Muscle of arm (tissue), 14 donors: ENCODE measurements at places on chromosomes 2 and 18. TPM values are rescaled to one million over a fixed set of nuclear protein-coding genes. Genes with fewer than 3 reads are reported as not detected.

DNA sequence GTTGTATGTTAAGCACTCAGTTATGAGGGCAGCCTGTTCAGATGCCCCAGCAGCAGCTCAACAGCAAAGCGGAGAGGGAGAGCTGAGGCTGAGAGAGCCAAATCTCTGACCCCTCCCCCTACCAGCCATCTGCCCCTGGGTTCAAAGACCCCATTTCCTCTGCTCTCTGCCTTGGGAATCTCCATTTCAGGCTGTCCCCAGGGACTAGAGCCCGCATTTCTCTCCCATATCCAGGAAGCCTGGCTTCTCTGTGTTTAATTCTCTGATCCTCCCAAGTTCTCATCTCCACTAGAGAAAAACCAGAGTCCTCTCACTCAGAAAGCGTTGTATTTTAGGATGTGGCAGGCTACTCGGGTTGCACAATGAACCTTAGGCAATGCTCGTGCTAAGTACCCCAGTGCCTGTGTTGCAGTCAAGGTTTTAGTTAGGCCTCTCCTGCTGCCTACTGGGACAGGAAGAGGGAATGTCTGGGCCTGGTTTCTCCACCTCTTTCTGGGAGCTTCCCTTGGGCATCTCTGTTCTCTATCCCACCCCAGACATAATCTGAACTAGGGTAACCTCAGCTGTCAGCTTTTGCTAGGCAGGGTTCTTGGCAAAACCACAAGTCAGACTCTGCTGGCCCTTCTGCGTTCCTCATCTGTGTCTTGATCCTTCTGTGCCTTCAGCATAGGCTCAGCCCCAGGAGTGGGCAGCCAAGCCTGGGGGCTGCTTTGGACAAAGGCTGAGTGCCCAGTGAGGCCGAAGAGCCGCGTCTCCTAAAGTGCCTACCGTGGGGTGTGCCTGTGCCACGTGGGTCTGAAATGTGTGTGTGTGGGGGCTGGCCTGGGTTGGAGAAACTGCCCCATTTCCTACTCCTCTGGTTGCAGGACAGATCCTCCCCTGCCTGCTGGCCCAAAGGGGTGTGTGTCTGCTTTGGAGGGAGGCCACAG is 96.8 kb downstream of the STPG4 start:
- no peak for DNase-seq

GRCh38 chr2:241339839-241340630 is 16.1 kb upstream of the FARP2 start:
- no peak for DNase-seq

GRCh38 chr18:8685141-8685913 is 20.0 kb upstream of the MTCL1 start:
- DNase-seq = no peak

GRCh38 chr2:72803626-72804320 is 22.1 kb downstream of the EXOC6B start:
- no peak for DNase-seq

DNA sequence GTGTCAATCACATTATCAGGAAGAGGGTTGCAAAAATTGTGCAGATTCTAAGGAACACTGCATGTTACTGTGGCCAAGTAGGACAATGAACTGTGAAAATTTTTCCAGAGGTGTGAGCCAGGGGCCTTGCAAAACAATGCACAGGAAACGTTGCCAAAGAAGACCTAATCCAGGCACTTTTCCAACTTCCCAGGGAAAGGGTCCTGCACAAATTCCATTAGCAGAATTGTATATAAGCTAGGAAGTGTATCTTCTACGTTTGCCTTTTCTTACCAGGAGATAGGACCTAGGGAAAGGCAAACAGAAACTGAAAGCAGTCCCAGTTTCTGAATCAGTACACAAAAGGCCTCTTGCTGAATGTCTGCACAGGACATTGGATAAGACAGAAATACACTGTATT is 1888.3 kb upstream of the CELF4 start:
- DNase-seq = peak; percentile 94

GRCh38 chr18:28725876-28726275 is 548.9 kb upstream of the CDH2 start:
- no peak for DNase-seq

DNA sequence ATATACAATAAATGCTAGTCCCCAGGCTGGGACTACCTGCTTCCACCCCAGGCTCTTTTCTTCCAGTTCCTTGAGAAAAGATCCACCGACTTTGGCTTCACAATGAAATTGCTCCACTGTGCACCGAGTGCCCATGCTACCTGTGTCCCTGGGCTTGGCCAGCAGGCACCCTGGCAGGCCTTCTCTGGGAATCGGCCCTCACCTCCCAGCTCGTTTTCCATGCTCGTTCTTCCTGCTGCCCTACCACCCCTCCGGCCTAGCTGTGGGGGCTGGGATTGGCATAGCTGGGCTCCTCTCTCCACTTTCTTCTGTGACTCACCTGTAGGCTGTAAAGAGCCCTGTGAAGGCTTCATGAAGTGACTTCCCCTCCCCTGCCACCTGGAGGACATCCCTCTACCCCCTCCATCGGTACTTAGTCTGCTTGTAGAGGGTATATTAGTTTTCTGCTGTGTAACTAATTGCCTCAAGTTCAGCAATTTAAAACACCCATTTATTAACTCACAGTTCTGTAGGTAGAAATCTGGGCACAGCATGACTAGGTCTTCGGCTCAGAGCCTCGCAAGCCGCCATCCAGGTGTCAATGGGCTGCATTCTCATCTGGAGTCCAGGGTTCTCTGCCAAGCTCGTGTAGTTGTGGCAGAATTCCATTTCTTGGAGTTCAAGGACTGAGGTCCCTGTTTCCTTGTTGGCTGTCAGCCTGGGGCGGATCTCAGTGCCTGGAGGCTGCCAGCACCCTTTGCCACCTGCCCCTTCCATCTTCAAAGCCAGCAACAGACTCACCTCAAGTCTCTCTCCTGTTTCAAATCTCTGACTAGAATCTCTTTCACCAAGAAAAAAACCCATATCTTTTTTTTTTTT is 57.6 kb downstream of the DPYSL5 start:
- no peak for DNase-seq

GRCh38 chr2:67544286-67544685 is 147.2 kb downstream of the ETAA1 start:
- DNase-seq = no peak

DNA sequence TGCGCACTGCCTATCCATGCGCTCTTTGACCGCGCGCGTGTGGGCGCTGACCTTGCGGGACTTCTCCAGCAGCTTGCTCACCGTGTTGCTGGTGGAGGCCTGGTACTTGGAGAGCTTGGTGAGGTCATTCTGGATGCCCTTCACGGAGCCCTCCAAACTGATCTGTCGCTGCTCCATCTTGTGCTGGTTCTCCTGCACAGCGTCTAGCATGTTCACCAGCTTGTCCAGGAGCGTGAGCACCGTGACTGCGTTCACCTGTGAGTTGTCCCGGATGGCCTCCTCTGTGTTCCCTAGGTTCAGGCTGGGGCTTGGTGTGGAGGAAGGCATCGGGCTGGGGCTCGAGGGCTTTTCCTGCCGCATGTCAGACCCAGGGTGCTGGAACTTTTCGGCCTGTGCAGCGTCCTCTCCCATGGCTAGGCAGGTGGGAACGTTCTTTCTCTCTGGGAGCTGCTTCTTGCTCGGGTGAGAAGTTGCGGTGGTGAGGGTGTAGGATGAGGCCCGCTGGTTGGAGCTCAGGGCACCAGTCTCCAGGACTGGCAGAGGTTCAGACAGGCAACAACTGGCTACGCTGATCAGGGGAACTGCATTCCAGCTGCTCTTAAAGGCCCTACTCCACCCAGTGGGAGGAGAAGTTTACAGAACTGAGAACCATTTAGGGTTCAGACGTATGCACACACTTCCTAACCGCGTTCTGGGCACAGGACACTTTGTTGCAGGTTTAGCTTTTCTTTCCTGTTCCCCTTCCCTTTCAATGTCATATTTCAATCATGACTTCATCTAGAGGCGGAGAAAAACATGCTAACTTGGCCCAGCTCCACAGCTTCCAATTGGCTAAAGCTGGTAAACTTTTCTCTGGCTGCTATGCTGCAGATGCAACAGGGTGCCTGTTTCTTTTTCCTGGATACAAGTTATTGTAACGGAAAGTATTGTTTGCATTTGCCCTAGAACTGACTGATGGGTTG is at the start of gene CAVIN2:
Gene CAVIN2, minus strand, starts transcription at position 574 of the 962 bp plus-strand sequence. Its CDS starts 163 bp downstream, at position 411.
- peak; percentile 76 for DNase-seq

DNA sequence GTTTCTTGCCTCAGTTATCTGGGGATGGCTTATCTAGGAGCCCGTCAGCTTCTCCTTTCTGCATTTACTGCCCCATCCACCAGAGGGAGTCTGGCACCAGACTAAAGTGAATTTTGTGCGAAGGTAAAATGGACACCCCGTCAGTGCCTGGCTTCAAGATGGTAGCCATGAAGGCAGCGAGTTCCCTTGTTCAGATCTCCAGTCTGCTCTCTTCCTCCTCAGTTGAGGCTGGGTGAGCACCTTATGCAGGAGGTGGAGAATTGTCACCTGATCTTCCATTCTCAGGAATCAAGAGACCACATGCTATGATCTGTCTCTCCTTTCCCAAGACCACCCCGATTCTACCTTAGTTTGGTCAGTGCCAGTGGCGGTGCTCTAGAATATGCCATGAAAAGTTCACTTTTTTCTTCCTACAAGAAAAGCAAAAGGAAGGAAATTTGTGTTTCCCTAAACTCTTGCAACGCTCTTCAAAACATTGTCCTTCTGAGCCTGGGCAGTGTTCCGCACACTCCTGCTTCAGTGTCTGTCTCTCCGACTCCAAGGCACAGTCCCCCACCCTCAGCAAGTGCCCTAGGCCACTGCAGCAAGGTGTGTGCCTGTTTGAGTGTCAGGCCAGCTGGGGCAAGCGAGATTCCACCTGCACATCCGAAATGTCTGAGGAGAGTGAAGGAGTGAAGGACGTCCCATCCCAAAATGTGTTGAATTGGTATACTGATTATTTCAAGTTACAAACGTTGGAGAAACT is 168.6 kb downstream of the SS18 start:
- DNase-seq = no peak

- no peak for DNase-seq
These were observed 354.0 kb downstream of the LRRTM1 start for GRCh38 chr2:79950526-79950925.

DNA sequence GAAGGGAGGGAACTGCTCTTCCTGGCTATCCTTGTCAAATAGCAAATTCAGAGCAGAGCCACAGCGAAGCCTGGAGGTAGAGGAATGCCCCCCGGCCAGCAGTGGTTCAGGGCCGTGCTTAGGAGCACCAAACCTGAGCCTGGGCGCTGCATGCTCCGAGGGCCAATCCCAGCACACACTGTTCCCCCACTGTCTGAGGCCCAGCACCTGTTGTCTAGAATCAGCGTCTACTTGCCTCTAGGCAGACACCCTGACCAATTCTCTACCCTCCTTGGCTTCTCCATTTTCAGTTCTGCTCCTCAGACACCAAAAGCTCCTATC is 177.6 kb upstream of the PKDCC start:
- no peak for DNase-seq

DNA sequence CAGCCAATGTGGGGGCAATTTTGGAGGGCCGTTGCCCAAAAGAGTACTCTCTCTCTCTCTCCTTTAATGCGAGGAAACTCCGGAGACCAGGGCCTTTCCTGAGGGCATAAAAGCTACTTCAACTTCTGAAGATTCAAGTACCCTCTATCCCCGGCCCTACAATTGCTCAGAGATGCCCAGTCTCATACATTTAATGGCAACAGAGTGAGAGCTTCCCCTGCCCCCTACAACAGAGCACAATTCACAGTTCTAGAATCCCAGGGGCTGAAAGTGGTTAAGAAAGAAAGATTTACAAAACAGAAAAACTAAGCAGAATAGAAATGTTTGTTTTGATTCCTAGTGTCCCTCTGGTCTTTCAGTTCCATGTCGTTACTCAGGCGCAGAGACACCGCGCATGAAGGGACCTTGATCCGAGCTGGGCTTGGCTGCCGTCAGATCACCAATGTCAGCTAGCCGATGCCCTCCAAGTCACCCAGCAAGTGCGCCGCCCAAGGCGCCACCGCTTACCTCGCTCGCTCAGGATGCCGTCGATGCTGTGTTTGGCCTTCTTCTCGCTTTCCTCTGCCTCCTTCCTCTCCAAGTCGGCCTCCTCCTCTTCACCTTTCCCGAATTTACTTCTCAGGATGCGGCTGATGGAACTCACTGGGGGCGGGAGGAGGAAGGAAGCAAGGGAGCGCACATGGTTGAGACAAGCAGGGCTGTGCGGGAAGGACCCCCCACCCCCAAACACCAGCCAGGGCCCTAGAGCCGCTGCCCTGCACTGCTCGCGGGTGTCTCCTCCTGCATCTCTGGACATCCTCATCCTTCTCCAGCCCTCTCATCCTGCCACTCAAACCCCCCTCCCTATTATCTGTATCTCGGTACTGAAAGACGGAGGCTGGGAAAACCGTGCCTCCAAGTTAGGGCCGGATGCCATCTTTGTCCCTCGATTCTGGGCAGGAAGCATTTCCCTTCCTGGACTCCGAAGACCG is 4.9 kb downstream of the PAX3 start:
- no peak for DNase-seq

DNA sequence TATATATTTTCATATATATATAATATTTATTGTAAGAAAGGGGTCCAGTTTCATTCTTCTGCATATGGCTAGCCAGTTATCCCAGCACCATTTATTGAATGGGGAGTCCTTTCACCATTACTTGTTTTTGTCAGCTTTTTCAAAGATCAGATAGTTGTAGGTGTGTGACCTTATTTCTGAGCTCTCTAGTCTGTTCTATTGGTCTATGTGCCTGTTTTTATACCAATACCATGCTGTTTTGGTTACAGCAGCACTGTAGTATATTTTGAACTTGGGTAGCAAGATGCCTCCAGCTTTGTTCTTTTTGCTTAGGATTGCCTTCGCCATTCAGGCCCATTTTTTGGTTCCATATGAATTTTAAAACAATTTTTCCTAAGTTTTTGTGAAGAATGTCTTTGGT is 320.1 kb downstream of the CDH2 start:
- no peak for DNase-seq

DNA sequence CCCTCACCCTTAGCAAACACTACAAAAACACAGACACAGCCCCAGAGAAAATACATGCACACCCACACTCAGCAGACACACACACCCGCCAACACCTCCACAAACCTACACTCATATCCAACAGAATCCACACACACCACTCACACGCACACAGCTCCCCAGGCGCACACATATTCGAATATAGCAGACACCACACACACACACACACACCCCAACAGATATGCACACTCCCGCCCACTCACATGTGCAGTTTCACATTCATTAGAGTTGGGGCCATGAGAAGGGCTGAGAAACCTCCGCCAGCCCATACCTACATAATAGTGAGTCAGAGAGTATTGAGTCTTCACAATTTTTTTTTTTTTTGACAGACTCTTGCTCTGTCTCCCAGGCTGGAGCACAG is 29.4 kb upstream of the NOTO start:
- DNase-seq = no peak

DNA sequence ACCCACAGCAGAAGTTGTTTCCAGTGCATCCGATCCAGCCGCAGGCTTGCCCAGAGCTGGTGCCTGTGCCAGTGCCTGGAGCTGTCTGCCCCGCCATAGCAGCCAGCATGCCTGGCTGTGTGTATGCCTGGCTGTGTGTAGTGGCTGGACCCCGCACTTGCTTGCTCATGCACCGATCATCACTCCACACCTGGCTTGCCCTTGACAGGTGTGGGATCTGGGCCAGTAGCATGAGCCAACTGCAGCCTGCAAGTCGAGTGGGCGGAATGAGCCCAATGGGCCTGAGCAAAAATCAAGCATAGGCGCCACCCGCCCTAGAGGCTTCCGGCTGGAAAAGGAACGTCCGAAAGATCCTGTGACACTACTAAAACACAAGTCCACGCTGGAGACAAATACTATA is 74.5 kb downstream of the EPB41L3 start:
- no peak for DNase-seq

The TFCP2L1 gene
- polyA plus RNA-seq = 2.1 TPM

The WDR33 gene
- 36.3 TPM for polyA plus RNA-seq

The AOX1 gene
- 1.3 TPM for polyA plus RNA-seq

The RESP18 gene
- not detected for polyA plus RNA-seq
